Stimulated activated CD4-positive, alpha-beta T cell treated with anti-CD3 and anti-CD28 coated beads, Interleukin-4, amount 100 ng/mL, for 4 hours (primary cell): ENCODE measurements at places on chromosomes 4 and X.

- no peak for DNase-seq
Measured at GRCh38 chr4:159937595-159937994, 834.7 kb downstream of the RAPGEF2 start.

DNA sequence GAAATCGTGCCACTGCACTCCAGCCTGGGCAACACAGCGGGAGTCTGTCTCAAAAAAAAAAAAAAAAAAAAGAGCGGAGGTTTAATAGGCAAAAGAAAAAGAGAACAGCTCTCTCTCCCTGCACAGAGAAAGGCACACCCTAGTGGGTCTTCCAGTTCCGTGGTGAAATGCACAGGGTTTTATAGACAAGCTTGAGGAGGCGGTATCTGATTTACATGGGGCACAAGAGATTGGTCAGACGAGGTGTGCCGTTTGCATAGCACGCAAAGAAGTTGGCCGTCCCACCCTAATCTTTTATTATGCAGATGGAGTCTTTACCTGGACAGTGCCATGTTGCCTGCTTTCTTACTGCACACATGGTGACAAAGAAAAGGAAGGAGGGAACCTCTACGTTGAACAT is 33.5 kb upstream of the REST start:
- no peak for DNase-seq

- DNase-seq, result no peak
Measured at GRCh38 chr4:156790866-156791265, 180.7 kb downstream of the PDGFC start.

- DNase-seq, result no peak
Measured at GRCh38 chrX:110442635-110443034, 84.0 kb downstream of the RTL9 start.

DNA sequence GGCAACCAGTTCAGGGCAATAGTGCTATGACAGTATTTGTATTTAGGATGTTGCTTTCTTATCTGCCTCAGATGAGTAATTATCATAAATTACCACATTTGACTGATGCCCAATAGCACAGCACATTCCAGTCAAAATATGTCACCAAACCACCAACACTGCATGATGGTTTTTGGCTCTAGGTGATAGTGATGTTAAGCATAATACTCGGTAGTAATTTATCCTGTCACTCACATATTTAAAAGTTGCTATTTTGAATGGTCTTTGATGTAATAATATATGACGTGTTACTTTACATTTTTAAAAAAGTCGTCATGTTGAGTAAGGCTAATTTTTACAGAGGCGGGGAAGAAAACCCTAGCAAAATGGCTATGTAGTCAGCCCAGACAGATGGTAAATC is 42.5 kb downstream of the UNC5C start:
- DNase-seq, result no peak

DNA sequence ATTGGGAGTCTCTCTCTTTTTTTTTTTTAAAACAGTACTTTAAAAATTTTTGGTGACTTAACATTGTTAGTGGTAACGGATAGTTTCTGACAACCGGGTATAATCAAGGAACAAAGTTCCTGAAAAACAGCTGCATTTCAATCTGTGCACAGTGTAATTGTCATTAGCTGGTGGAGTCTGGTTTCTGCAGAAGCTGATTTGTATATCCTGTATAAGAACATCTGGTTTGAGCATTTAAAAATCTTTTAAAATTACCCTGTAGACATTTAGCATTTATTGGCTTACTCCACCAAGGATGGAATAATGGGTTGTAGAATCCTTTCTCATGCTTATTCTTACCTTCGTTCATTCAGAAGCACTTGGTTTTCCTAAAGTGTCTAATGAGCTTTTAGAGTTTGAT is 11.2 kb downstream of the JADE1 start:
- DNase-seq, result no peak

- DNase-seq, result peak; percentile 36
Measured at GRCh38 chrX:73855546-73855945, 292.5 kb downstream of the CHIC1 start.

GRCh38 chr4:68655764-68656444 is 14.5 kb downstream of the UGT2B15 start:
- DNase-seq, result no peak

DNA sequence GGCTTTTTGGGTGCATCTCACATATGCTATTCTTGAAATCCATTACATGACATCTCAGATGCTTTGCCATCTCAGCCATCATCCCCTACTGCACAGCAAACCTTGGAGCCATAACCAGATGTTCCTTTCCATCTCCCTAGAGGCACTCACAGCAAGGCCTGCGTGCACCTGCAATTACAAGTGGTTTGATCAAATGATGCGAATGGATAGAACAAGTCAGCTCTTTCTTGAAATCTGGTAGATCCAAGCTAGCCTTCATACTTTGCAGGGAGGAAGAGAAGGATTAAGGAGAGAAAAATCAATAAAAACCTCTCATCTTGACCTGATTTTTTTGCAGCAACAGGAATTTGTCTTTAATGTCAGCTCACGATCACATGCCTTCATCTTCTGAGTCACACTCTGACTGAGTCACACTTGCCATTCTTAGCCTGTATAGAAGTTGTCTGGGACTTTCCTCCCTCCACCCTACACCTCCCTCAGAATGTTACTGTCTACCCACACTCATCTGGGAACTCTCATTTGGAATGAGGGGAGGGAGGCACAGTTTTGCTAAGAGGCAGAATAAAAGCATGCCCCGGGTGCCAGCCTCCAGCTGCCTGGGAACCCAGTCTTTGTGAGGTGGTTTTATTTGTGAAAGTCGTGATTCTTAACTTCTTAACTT is 11.9 kb upstream of the TRIML1 start:
- DNase-seq, result no peak

GRCh38 chrX:20906571-20906970 is 467.6 kb upstream of the CNKSR2 start:
- DNase-seq, result no peak

- DNase-seq, result no peak
Measured at GRCh38 chr4:34723605-34724004, 1520.7 kb downstream of the ARAP2 start.

- no peak for DNase-seq
Measured at GRCh38 chr4:32133141-32133540, 1413.0 kb downstream of the PCDH7 start.

GRCh38 chrX:63258144-63258543 is 93.0 kb downstream of the SPIN4 start:
- DNase-seq, result no peak

GRCh38 chr4:136302566-136302965 is 1229.7 kb downstream of the PCDH18 start:
- DNase-seq, result no peak

DNA sequence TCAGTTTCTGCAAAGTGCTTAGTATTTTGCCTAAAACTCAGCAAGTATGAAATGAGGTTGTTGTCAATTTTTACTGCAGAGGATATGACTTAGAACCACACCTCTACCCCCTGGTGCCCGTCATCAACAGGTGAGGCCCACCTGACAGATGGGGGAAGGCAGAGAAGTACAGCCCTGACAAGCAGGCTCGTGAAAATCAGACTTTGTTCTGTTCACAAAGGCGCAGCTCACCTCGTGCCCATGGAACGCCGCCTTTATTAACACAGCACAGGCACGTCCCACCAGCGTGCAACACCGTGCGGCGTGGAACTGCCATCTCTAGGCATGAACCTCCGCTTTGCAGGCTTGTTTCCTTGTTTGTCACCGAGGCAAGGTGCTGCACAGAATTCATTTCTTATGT is 13.3 kb downstream of the CYP4V2 start:
- DNase-seq, result no peak

DNA sequence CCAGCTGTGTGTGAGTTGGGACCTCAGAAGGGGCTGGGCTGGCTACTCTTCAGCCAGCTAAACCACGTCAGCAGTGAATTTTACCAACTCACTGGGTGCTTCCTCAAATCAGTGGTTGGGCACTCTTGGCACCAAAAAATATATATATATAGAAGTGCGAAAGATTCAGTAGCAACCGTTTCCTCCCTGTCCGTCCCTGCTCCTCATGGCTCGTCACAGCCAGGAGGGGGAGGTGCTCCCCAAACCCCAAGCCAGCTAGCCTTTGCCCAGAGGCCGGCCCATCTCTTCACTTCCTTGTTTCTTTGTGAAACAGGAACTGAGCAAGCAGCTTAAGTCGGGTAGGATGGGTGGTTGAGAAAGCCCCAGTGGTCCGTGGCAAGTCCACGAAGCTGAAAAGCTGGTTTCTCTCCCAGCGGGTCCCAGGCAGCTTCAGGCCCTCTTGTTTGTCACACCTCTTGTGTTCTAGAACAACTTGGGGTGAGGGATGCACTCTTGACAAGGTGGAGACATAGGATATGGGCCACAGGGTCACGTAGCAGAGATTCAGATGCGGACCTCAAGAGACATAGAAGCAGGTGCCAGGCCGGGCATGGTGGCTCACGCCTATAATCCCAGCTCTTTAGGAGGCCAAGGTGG is 6.8 kb upstream of the SASH3 start:
- no peak for DNase-seq

- no peak for DNase-seq
Measured at GRCh38 chrX:31845003-31845402, 773.2 kb upstream of the FTHL17 start.

- no peak for DNase-seq
Measured at GRCh38 chr4:182770259-182770995, 146.8 kb downstream of the DCTD start.

DNA sequence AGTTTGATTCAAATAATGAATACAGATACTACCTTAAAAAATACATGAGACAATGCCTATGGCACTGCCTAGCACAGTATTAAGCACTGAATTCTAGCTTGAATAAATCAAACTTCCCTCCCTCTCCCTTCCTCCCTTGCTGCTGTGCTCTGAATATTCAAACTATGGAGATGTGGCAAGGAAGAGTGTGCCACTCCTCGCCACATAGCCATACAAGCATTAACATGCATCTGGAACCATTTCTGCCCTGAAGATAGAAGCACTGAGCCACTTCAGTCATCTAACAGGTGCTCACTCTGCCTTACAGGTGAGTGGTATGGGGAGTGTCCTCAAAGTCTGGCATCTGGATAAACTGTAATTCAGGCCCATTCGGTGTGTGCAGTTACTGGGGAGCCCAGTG is 276.9 kb downstream of the ARHGAP24 start:
- no peak for DNase-seq

DNA sequence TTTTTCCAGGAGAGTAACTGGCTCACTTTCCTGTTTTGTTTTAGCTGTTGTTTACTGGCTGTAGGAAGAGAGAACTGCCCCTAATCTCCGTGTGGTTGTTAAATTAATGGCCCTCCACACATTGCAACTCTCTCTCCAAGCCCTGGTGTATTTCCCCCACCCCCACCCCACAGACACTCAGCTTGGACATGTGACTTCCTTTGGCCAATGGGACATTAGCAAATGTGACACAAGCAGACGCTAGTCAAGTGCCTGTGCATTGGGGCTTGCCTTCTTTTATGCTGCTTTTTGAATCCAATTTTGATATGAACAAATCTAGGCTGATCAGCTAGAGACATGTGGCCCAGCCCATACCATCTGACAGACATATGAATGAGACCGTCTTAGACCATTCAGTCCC is 59.6 kb upstream of the TAB3 start:
- DNase-seq, result no peak

GRCh38 chr4:25896776-25897539 is 17.1 kb upstream of the SMIM20 start:
- DNase-seq, result no peak

DNA sequence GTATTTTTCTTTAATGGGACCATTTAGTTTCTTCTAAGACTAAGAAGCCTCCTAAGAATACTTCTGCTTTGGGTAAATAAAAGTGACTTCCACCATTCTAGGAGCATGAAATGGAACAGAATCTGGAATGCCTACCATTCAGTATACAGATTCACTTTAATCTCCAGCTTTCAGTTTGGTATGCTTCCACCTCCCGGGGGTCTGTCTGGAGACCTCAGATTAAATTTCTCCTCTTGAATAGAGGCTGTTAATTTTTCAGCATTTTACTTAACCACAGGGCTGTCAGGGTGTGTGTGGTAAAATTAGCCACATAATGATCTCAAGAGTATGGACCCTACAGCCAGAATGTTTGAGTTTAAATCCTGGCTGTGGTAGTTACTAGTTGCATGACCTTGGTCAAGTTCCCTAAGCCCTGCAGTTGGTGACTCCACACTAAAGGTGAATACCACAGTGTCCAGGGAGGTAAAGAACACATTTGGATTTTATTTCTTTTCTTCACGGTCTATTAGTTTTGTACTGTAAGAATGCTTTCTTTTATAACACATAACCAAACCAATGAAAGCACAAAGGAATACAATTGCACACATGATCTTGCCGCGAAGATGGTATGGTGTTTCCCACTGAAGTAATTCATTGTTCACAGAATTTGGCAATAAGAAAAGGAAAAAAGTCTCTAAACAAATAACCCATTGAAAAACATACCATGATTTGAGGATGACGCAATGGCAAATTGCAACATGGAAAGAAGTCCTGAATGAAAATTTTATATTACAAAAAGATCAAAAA is 37.3 kb upstream of the TRIM2 start:
- DNase-seq, result no peak

GRCh38 chr4:124804584-124804983 is 92.1 kb upstream of the ANKRD50 start:
- no peak for DNase-seq

DNA sequence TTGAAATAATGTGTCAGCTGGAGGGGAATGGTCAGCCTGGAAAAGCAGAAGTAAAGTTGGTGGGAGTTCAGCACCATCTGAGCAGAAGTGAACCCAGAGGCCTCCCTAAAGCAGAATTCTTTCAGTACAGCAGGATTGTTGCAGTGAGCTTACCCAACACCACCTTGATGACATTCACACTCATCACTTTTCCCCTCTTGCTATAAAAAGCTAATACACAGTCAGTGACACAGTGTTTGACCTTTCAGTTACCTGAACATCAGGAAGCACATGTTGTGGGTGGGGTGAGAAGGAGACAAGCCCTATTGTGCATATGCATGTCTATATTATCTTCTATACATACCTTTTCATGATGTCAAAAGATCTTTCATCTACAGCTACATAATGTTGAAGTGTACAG is 624.7 kb upstream of the ZFP42 start:
- DNase-seq, result no peak

DNA sequence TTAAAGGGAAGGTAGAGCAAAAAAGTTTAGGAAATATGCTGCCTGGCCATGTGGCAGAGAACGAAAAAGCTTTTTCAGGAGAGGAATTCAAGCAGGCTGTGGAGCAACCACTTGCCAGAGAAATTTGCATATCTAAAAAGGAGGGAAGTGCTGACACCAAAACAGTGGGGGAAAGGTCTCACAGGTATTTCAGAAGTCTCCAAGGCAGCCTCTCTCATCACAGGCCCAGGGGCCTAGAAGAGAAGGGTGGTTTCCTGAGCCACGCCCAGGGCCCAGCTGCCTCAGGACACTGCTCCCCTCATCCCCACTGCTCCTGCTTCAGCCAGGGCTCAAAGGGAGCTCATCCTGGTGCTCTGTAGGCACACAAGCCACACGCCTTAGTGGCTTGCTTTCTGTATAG is 29.9 kb upstream of the STS start:
- DNase-seq, result no peak

DNA sequence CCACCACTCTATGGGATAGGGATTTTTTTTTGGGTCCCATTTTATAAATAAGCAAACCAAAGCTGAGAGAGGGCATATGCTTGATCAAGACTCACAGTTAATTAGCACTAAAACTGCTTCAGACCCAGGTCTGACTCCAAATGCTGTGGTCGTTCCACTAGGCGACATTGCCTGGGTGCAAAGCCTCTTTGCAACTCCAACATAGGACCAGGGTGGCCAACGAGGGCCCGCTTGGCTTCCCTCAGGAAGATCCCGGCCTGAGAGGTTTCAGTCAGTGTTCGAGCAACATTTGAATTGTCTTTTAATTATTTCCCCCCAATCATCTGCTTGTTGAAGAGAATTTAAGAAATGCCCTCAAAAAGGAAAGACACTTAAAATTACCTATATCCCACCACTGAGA is 11.2 kb downstream of the PJA1 start:
- DNase-seq, result no peak
